T-helper 2 cell (primary cell): ENCODE measurements at places on chromosomes 4 and X.

DNA sequence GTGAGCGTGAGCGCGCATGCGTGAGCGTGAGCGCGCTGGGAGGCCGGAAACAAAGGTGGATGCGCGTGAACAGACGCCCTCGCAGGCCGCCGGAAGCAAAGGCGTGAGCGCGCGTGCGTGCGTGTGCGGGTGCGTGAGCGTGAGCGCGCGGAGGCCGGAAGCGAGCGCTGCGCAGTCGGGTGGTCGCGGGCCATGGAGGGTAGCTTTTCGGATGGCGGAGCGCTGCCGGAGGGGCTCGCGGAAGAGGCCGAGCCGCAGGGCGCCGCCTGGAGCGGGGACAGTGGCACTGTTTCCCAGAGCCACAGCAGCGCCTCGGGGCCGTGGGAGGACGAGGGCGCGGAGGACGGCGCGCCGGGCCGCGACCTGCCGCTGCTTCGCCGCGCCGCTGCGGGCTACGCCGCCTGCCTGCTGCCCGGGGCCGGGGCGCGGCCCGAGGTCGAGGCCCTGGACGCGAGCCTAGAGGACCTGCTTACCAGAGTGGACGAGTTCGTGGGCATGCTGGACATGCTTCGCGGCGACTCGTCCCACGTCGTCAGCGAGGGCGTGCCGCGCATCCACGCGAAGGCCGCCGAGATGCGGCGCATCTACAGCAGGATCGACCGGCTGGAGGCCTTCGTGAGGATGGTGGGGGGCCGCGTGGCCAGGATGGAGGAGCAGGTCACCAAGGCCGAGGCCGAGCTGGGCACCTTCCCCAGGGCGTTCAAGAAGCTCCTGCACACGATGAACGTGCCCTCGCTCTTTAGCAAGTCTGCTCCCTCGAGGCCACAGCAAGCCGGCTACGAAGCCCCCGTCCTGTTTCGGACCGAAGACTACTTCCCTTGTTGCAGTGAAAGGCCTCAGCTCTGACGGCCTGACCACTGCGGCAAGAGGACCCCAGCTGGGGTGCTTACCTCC, at the start of gene BLOC1S4:
BLOC1S4 (plus strand) TSS at position 157 of the 894 bp plus-strand sequence; CDS start at position 193, 36 bp downstream.
- peak; percentile 97 for DNase-seq

GRCh38 chr4:100960232-100960631, 387.1 kb downstream of the PPP3CA start:
- no peak for DNase-seq

- no peak for DNase-seq
Measured at GRCh38 chr4:26859762-26860156, 882 bp upstream of the STIM2 start.

DNA sequence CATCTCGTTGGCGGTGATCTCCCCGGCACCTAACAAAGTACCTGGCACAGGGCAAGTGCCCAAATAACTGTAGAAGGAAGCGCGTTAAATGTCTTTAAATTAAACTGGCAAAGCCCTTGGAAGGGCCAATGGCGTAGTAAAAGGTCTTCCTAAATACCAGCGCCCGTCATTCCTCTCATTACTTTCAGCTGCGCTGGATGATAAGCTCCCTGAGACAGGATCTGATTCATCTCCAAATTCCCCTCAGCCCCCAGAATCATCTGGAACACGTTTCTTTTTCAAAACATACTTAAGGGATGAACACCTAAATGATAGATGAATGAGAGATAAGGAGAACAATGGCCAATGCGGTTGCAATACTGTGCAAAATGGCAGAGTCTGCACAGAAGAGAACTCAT, 95.1 kb downstream of the AFAP1 start:
- no peak for DNase-seq

DNA sequence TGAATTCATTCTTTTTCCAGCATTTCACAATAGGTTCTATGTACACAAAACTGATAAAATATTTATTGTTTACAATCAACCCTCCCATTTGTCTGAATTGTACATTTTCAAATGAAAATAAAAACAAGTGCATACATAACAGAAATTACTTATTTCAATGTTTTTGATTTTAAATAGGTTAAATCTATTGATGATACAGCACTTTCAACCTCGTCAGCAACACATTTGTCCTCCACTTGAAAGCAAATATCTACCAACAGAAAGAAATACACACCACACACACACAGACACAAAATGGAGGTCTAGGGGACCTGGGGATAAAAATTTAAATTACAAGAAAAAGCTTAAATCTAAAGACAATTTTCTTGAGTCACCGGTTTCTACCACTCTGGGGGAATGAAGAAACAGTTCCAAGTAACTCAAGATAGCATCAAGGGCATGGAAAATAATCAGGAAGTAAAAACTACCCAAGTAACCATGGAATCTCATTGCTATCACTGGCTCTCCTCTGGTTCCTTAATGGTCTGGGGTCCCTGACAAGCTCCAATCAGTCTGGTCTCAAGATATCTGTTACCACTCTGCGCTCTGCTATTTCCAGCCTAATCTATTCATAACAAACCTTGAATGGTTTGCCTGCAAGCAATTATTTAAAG, 27.6 kb downstream of the ANKRD17 start:
- DNase-seq = no peak

GRCh38 chrX:39070009-39070408, 268.8 kb downstream of the MID1IP1 start:
- no peak for DNase-seq

DNA sequence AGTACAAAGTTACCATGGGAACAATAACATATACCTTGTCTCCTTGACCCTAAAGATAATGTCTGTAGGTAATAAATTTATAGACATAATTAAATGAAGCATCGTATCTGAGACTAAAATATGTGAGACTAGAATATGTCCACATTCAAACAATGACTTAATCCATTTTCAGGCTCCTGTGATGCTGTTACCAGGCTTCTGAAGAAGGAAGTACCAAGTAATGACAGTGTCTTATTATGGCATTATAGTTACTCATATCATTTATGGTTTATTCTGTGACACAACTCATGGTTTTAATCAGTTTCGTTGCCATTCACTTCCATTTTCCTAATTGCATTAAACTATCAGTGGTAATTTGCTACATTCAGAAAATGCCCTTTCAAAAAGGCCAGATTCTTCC, 100.6 kb upstream of the GPM6B start:
- DNase-seq = no peak
